ENCODE measurements at places on chromosomes 12 and 14.

GRCh38 chr12:111405859-111406473, at the start of gene SH2B3:
SH2B3 (plus strand) TSS chr12:111405923; CDS start chr12:111418146, 12,223 bp downstream.
- no peak for DNase-seq

DNA sequence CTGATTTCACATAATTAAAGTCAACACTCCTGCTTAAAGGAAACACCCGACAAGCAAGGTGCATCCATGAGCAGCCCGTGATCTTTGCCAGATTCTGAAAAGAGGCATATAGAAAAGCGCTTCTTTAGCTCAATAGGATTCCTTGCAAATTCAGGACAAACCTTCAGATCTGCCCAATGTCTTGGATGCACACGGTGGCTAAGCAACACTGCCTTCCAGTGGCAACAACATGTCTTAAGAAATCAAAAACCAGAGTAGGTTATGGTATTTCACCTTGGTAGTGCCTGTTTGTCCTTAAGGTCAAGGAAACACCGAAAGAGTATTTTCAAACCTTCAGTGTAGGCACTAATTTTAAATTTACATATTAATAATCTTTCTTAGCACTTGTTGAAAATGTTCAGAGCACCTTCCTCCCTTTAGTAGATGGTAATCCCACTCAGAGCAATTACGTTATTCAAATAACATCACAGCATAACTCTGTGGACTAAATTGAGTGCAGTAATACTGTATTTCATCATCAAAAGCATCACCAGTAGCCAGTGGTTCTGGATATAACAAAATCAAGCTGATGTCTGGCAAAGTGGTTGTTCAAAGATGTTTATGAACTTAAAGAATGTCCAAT, 58.0 kb upstream of the CDKN3 start:
- peak; percentile 28 for DNase-seq

GRCh38 chr12:1594006-1594260, 448 bp downstream of the FBXL14 start:
- no peak for DNase-seq

- no peak for DNase-seq
Measured at GRCh38 chr12:87376722-87377121, 652.5 kb downstream of the C12orf50 start.

- DNase-seq = no peak
Measured at GRCh38 chr12:27631813-27632491, 64.3 kb upstream of the REP15 start.

Measured in COLO829 (cell line).